GM18507 (cell line): ENCODE measurements at places on chromosomes 7 and 10.

GRCh38 chr7:98879198-98879978, 1.1 kb downstream of the TRRAP start:
- DNase-seq = peak; percentile 60

- DNase-seq = no peak
Measured at GRCh38 chr7:155481764-155482163, 23.8 kb downstream of the EN2 start.

DNA sequence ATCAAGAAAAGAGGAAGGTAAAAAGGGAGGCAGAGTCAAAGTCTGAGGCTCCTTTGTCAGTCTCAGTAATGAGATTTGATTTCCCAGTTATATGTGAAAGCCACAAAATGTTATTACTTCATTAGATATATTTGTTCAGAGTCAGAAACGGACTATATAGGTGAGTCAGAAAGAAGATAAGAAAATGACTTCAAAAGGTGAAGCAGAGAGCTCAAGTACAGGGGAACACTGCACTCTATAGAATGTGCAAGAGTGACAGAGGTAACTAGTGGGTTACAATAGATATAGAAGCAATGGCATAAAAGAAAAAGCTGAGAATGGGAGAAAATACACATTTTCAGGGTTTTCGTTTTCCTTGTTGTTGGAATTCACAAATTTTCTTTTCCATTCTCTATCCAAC, 43.3 kb downstream of the DGKB start:
- DNase-seq = no peak

GRCh38 chr7:102412548-102412947, 16.4 kb downstream of the PRKRIP1 start:
- DNase-seq = no peak

- DNase-seq = no peak
Measured at GRCh38 chr7:151249034-151249731, 689 bp upstream of the SMARCD3 start.

- DNase-seq = no peak
Measured at GRCh38 chr7:28018446-28018845, 162.1 kb downstream of the JAZF1 start.

DNA sequence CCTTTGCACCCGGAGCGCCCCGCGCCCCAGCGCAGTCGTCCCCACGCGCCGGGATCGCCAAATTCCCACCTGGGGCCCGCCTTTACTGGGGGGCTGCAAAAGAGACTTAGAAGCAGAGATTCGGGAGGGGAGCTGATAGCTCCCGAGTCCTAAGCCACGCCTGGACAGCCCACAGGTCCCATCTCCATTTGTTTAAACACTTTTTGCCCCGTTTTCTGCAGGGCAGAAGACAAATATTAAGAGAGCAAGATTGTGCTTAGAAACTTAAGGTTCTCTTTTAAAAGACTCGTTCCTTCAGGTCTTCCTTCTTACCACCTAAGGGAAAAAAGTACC, 299.1 kb upstream of the NFE2L3 start:
- no peak for DNase-seq

GRCh38 chr10:71608819-71609768, 110.5 kb downstream of the C10orf105 start:
- DNase-seq = no peak

GRCh38 chr10:62726142-62726541, 78.4 kb upstream of the ADO start:
- DNase-seq = no peak

DNA sequence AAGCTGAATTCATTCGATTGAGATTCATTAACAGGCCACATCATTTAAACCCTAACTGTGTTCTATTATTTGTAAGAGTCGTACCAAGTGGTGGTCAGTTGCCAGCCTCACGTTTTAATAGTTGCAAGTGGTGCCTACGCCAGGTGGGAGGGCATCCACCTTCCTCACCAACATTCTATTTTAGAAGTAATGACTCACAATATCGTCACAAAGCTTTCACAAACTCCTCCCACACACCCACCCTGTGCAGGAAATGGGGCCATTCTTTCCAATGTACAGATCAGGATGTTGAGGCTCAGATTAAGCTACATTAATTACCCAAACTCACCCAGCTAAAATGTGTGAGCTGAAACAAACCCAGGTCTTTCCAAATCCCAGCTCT, 77.3 kb upstream of the SAMD8 start:
- DNase-seq = no peak

DNA sequence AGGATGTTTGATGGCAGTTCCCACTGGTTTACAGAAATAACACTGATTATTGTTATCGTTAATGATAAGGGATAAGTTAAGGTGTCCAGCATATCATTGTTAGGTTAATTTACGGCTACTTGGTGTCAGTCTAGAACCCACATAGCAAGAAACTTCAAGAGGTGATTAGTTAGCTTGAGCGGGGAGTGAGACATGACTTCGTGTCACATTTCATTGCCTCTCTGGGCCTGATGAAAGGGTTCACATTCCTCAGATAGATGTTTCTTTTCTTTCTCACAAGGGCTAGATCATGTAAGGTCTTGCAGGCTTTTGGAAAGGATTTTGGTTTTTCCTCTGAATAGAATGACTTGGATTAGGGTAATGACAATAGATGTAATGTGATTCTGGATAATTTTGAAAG, 26.7 kb downstream of the WAC start:
- DNase-seq = no peak

- DNase-seq = peak; percentile 28
Measured at GRCh38 chr7:37201003-37201875, 247.4 kb downstream of the ELMO1 start.

GRCh38 chr10:6221971-6222751, 19.4 kb downstream of the PFKFB3 start:
- no peak for DNase-seq

DNA sequence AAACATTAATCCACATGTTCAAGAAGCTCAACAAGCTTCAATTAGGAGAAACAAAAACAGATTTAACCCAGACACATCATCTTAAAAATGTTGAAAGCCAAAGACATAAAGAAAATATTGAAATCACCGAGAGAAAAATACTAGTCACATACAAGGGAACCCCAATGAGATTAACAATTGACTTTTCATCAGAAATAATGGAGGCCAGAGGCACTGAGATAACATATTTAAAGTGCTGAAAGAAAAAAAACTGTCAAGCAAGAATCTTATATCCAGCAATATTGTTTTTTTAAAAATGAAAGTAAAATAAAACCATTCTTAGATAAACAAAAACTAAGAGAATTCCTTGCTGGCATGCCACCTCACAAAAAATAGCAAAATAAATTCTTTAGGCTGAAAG, 28.9 kb downstream of the AOC1 start:
- no peak for DNase-seq

- no peak for DNase-seq
Measured at GRCh38 chr7:26513948-26514347, 222.3 kb downstream of the SNX10 start.

- no peak for DNase-seq
Measured at GRCh38 chr10:113475381-113475807, 77.5 kb upstream of the HABP2 start.

GRCh38 chr7:71329030-71329660, 197.2 kb downstream of the GALNT17 start:
- no peak for DNase-seq

DNA sequence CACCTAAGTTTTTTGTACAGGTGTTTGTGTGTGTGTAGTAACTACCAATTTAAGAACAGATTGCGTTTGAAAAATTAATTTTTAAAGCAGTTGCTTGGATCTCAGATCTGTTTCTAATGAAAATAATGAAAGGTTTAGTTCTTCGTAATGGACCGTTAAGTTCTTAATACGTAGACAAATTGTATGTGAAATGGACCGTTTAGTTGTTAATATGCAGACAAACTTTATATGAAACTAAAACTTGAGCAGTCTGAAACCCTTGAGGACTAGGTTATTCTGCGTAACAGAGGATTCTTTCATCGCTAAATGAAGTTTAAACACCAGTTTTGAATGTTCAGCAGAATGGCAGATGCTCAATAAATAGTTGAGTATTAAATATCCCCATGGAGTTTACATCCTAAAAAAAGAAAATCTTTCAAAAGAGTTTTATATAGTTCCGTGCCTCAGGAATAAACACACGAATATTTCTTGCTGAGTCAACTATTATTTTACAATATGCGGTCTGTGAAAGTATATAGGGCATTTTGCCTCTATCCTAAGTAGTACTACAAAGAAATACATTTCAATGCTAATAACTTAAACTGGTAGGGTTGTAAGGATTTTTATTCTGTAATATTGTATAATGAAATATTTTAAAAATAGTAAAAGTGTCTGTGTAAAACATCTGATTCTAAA, 1.2 kb downstream of the DBF4 start:
- no peak for DNase-seq

- no peak for DNase-seq
Measured at GRCh38 chr10:108545921-108546320, 1377.4 kb downstream of the XPNPEP1 start.

DNA sequence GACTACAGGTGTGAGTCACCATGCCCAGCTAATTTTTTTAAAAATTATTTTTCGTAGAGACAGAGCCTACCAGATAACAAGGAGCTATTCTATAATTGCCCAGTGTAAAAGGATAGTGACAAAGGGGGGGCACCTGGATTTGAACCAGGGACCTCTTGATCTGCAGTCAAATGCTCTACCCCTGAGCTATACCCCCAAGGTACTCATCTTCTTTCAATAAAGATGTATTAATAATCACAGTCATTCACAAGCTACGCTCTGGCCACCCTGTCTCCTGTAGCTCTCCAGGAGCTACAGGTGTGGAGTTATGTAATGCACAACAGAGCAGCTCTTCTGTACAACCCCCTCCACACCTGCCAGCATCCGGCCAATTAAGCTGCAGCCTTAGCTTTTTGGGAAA, 83.5 kb downstream of the ZNF777 start:
- no peak for DNase-seq

GRCh38 chr10:114767986-114768821, 53.4 kb upstream of the FHIP2A start:
- DNase-seq = no peak

DNA sequence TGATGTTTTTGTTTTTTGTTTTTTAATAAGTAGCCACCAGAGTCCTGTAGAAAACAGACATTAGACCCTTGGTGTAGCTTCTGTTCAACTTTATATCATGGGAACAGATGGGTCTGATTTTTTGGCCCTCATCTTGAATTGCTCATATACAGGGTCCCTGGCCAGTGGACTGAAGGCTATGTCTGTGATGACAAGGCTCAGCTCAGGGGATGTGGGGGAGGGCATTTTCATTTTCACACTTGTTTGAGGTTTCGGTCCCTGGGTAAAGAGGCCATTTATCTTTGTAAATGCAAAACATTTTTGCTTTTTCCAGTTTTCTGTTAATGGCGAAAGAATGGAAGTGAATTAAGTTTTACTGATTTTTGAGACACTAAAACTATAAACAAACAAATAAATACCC, 257.6 kb upstream of the PHYHIPL start:
- no peak for DNase-seq

DNA sequence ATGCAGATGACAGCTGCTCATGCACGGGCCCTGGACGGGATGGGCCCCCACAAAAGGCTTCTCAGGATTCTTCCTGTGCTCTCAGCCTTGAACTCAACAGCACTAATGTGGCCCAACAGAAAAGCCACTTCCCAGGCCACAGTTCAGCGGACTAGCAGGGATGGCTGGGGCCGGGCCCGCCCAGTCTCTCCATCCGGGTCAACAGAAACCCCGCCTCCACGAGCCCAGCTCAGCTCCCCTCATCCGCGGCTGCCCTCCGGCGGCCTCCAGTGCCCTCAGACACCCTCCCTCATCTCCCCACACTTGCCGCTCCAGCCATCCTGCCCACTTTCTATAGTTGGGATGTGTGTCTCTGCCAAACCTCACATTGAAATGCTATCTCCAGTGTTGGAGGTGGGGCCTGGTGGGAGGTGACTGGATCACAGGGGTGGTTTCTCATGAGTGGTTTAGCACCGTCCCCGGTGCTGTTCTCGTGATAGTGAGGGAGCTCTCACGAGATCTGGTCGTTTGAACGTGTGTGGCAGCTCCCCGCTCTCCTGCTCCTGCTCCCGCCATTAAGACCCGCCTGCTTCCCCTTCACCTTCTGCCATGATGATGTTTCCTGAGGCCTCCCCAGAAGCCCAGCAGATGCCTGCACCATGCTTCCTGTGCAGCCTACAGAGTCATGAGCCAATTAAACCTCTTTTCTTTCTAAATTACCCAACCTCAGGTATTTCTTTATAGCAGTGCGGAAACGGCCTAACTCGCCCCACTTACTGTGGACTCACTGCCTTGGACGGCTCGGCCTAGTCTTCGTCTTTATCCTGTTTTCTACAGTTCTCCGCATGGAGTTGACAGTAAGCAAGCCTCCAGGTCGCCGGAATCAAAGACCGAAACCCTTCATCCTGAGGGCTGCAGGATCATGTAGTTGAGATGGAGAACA, 169.9 kb upstream of the RNF32 start:
- DNase-seq = no peak

- no peak for DNase-seq
Measured at GRCh38 chr7:157613575-157614322, 276.9 kb downstream of the DNAJB6 start.

DNA sequence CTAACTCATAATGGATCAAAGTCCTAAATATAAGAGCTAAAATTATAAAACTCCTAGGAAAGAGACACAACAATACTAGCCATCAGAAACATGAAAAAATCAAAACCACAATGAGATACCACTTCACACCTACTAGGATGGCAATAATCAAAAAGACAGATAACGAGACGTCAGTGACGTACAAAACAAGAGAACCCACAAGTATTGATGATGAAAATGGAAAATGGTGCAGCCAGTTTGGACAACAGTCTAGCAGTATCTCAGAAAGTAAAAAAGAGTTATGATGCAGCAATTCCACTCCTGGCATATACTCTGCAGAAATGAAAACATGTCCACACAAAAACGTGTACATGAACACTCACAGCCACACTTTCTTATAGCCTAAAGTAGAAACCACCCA, 173.5 kb downstream of the SRPK2 start:
- DNase-seq = no peak

- no peak for DNase-seq
Measured at GRCh38 chr7:67950321-67951083, 953.9 kb downstream of the TYW1 start.

- no peak for DNase-seq
Measured at GRCh38 chr10:120513307-120513796, 56.3 kb downstream of the PLPP4 start.
